ENCODE measurements at places on chromosomes 1 and 21. TPM values are rescaled to one million over a fixed set of nuclear protein-coding genes. Genes with fewer than 3 reads are reported as not detected.

Gene TNFSF18
- 0.23 TPM for polyA plus RNA-seq

Gene FCAMR
- polyA plus RNA-seq, result 9.8 TPM

GRCh38 chr1:156856282-156856785, 2.6 kb downstream of the INSRR start:
- no peak for DNase-seq

DNA sequence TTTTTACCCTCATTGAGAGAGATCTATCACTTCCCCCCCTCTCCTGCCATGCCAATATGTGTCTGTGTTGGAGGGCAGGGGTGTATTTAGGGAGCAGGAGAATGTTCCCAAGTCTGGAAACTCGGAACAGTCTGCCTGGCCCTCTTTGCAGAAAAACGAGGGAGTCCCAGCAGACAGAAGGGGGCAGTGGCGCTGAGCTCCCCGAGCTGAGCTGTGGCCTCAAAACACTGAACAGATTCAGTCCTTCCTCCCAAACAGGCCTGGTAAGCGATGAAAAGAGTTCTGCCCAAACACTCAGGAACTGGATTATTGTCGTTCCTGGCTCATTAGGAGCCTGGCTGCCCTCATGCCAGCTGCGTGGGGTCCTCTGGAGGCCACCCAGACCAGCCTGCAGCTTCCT, 981 bp downstream of the CLDN14 start:
- DNase-seq, result no peak

GRCh38 chr1:228938537-228938901, 203.2 kb downstream of the RHOU start:
- DNase-seq, result no peak

- no peak for DNase-seq
Observed at GRCh38 chr1:211574705-211575104, 4.3 kb downstream of the SLC30A1 start.

DNA sequence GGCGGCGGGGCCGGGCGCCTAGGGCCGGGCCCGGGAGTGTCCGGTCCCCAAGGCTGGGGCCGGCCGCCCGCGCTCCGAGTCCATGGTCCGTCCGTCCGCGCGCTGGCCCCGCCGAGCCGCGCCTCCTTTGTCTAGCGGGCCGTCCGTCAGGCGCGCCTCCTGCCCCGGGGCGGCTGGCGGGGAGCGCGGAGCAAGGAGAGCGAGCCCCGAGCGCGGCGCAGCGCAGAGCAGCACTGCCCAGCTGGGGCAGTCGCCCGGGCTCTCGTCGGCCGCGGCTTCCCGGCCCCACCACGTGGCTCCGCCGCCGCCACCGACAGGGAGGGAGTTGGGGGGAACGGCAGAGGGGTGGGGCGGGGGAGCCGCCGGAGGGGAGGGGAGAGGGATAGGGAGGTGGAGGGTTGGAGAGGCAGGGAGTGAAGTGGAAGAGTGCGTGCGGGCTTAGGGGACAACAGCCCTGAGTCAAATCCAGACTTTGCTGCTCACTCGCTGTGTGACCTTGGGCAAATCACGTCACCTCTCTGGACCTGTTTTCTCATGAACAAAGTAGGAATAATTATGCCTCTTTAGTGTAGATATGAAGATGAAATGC, at the start of gene NKAIN1:
TSS of gene NKAIN1 (minus strand) at position 235 of the 589 bp plus-strand sequence. CDS start 340 bp downstream, outside the sequence.
- no peak for DNase-seq
